SK-N-MC (cell line): ENCODE measurements at places on chromosomes 7 and 10.

DNA sequence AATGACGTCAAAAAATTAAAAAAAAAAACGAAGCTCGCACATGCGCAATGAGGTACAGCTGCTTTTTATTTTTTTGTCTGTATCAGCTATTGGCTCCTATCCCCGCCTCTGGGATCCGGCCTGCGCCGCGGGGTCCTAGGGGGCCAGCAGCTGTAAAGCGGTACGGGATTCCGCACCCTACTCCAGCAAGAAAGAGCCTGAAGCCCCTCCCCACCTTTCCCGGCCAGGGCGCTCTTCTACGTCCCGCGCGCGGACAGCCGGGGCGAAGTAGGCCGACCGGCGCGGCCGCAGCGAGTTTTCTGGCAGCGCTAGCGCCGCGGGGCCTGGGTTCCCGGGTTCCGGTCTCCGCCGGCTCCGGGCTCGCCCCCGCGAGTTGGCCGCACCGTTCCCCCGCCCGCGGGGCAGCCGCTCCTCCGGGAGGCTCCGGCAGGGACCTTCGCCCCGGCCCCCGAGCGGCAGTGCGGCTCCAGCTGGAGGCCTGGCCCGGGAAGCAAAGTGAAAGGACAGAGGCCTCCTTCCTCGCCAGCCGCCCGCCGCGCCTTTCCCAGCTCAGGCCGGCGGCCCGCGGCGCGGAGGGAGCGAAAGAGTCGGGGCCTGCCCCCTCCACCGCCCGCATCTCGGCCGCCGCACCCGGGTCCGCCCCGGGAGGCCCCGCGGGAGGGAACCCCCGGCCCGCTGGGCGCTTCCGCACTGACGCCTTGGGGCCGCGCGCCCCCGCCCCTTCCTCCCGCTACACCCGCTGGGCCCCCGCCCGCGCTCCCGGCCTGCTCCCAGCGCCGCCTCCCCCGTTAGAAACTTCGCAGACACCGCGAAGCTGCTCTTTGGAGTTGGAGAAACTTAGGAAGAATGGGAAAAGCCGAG lies 4.7 kb upstream of the SPAG6 start:
- DNase-seq: peak; percentile 73

- DNase-seq: no peak
These were observed 7.5 kb downstream of the GDI2 start for GRCh38 chr10:5805711-5806110.

GRCh38 chr7:42351316-42351935 lies 114.4 kb upstream of the GLI3 start:
- DNase-seq: no peak

GRCh38 chr10:83820033-83820432 lies 319.3 kb upstream of the GHITM start:
- DNase-seq: no peak

DNA sequence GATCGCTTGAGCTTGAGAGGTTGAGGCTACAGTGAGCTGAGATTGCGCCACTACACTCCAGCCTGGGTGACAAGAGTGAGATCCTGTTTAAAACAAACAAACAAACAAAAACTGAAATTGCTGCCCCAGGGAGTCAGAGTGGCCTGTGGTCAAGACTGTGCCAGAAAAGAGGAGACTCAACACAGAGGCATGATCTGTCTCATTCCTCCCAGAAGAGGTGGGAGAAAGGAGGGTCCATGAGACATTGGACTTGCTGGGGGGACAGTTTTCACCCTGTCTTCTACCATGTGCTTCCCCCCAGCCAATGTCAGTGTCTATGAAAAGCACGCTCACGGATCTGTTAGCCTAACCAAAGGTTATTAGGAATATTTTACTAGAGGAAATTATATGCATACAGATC lies 3.2 kb downstream of the ZNF853 start:
- no peak for DNase-seq

- DNase-seq: no peak
These were observed 115.9 kb downstream of the MALRD1 start for GRCh38 chr10:19164461-19164860.

DNA sequence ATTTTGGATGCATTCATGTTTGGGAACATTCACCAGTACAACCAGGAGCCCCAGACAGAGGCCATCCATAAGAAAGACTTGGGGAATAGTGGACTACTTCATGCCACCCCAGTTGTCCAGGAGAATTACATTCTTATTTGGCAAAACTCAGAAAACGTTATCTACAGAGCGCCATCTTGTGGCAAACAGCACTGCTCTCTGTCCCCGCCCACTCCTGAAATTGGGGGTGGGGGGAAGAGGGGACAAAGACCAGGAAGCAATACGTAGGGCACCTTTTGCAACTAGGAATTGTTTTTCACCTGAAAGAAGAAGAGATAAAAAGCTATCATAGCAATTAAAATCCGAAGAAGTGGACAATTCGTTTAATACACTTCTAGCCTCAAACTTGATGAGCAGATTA lies 134.6 kb upstream of the MGMT start:
- DNase-seq: no peak

DNA sequence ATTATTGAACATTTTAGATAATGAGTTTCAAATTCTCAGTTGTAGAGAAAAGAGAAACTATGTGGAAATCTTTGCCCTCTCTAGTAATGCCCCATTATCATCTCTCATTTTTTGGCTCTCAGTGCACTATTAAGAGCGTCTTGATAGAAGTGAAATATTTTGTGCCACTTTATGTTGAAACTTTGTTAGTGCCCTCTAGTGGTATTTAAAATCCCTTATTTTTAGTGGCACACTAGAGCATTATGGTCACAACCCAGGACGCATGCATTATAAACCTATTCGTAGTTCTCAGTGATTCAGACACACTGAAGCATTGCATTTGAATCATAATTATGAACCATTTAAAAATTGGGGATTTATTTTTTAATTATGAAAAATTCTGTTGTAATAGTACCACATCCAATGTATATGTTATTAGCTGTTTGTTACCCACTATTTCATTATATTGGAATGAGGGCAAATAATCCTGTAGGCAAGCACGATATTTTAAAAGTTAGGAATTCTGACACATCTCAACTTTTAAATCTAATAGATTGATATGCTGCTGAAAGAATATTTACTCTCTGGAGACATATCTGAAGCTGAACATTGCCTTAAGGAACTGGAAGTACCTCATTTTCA lies 21.9 kb downstream of the PDCD4 start:
- DNase-seq: no peak

GRCh38 chr7:128963327-128963757 lies 25.6 kb downstream of the IRF5 start:
- no peak for DNase-seq

GRCh38 chr7:99737726-99738125 lies 2.7 kb upstream of the CYP3A7 start:
- DNase-seq: no peak

DNA sequence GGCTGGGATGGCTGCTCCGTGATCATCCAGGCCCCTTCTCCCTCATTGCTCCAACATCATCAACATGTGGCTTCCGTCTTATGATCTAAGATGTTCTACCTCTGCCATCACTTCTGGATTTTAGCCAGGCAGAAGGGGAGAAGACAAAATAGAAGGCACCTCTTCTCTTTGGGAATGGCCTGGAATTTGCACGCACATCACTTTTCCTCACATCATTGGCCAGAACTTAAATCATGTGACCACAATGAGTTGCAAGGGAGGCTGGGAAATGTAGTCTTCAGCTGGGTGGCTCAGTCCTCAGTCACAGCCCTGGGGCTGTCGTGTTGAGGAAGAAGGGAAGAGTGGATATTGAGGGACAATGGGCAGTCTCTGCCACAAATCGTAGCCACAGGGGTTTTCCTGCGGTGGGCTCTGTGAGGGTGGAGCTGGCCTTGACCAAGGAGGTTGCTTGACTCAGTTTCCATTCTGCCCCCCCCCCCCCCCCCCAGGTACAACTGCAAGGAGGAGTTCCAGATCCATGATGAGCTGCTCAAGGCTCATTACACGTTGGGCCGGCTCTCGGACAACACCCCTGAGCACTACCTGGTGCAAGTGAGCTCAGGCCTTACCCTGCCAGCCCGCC lies 50.3 kb downstream of the PALD1 start:
- no peak for DNase-seq

- peak; percentile 10 for DNase-seq
These were observed 45.5 kb upstream of the TARP start for GRCh38 chr7:38318803-38319416.
